GM23248 (cell line): ENCODE measurements at places on chromosomes 1 and 21. TPM values are rescaled to one million over a fixed set of nuclear protein-coding genes. Genes with fewer than 3 reads are reported as not detected.

The NBL1 gene
- total RNA-seq = 201 and 290 TPM in 2 replicates

The DEGS1 gene
- 192 and 227 TPM in 2 replicates for total RNA-seq

- H3K4me1 ChIP-seq = no peaks in the 10 kb centered on the region
- no peak overlapping the region for H3K27ac ChIP-seq
- H3K27me3 ChIP-seq = peaks cover 13% of the 10 kb centered on the region
- DNase-seq = no peak
These were observed 120.6 kb upstream of the ARHGEF16 start for GRCh38 chr1:3333903-3334302.

GRCh38 chr1:117534995-117535467, 70.8 kb upstream of the TENT5C start:
- H3K36me3 ChIP-seq = no peaks in the 10 kb centered on the region
- H3K4me3 ChIP-seq = 0 out of 2 replicates have a peak overlapping the region, but pooled peaks have one; percentile 34
- no peak overlapping the region for H3K27ac ChIP-seq

GRCh38 chr1:47024141-47024801, 802 bp downstream of the CYP4X1 start:
- H3K27me3 ChIP-seq = peaks cover 4% of the 10 kb centered on the region; the same call in 1 of the 2 replicates
- H3K4me1 ChIP-seq = no peaks in the 10 kb centered on the region
- H3K36me3 ChIP-seq = no peaks in the 10 kb centered on the region
- H3K27ac ChIP-seq = no peak overlapping the region
- no peak for DNase-seq

The CXADR gene
- not detected in 2 replicates for total RNA-seq

The PTPRC gene
- 0.38 and 0.86 TPM in 2 replicates for total RNA-seq

The S100A8 gene
- total RNA-seq = not detected in 2 replicates

- no peaks in the 10 kb centered on the region for H3K4me1 ChIP-seq
- H3K27me3 ChIP-seq = no peaks in the 10 kb centered on the region
- peak; percentile 61 for DNase-seq
- H3K4me3 ChIP-seq = no peak overlapping the region
- H3K27ac ChIP-seq = no peak overlapping the region
These were observed 119.8 kb downstream of the SIK1 start for GRCh38 chr21:43306911-43307676.

GRCh38 chr1:167997037-167997575, 60.2 kb upstream of the MPC2 start:
- no peak overlapping the region for H3K27ac ChIP-seq
- no peaks in the 10 kb centered on the region for H3K4me1 ChIP-seq
- peaks cover 46% of the 10 kb centered on the region for H3K36me3 ChIP-seq
- H3K4me3 ChIP-seq = no peak overlapping the region

The MSH4 gene
- not detected in 2 replicates for total RNA-seq

GRCh38 chr1:3522564-3523265, 68.2 kb downstream of the ARHGEF16 start:
- H3K4me1 ChIP-seq = peaks cover 8% of the 10 kb centered on the region
- H3K27ac ChIP-seq = peak overlapping the region; percentile 63
- no peak overlapping the region for H3K4me3 ChIP-seq
- peak; percentile 88 for DNase-seq
- no peaks in the 10 kb centered on the region for H3K27me3 ChIP-seq
- H3K36me3 ChIP-seq = no peaks in the 10 kb centered on the region

GRCh38 chr21:31289702-31290101, 54.4 kb downstream of the TIAM1 start:
- peaks cover 20% of the 10 kb centered on the region for H3K4me1 ChIP-seq
- DNase-seq = peak; percentile 12
- no peaks in the 10 kb centered on the region for H3K27me3 ChIP-seq
- H3K27ac ChIP-seq = no peak overlapping the region

GRCh38 chr1:160789051-160789701, 6.8 kb upstream of the LY9 start:
- H3K36me3 ChIP-seq = no peaks in the 10 kb centered on the region
- no peaks in the 10 kb centered on the region for H3K4me1 ChIP-seq
- H3K27ac ChIP-seq = no peak overlapping the region
- no peaks in the 10 kb centered on the region for H3K27me3 ChIP-seq

The FAAP20 gene
- total RNA-seq = 33.4 and 34.5 TPM in 2 replicates

The C1orf116 gene
- not detected in 2 replicates for total RNA-seq
